GM23338 (cell line): ENCODE measurements at places on chromosomes 1 and 21.

- DNase-seq, result no peak
Observed at GRCh38 chr1:12454406-12455391, 163.3 kb downstream of the DHRS3 start.

GRCh38 chr1:201655243-201655642, 116.3 kb downstream of the NAV1 start:
- peak; percentile 56 for DNase-seq

DNA sequence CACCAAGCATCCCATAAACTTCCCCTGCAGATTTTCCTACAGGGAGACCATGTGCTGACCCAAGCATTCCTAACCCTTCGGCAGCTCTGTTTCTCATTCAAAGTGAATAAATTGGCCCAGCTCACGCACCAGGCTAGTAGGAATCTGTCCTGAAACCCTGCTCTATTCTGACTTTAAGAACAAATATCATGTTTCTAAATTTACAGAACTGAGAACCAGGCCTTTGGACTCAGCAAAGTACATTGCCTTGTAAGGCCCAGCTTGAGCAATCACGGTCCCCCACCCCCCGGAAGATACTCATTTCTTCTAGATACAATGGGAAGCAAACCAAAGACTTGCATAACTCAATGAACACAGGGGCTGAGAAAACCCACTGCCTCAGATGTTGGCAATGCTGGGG, 160.1 kb upstream of the NFIA start:
- no peak for DNase-seq

DNA sequence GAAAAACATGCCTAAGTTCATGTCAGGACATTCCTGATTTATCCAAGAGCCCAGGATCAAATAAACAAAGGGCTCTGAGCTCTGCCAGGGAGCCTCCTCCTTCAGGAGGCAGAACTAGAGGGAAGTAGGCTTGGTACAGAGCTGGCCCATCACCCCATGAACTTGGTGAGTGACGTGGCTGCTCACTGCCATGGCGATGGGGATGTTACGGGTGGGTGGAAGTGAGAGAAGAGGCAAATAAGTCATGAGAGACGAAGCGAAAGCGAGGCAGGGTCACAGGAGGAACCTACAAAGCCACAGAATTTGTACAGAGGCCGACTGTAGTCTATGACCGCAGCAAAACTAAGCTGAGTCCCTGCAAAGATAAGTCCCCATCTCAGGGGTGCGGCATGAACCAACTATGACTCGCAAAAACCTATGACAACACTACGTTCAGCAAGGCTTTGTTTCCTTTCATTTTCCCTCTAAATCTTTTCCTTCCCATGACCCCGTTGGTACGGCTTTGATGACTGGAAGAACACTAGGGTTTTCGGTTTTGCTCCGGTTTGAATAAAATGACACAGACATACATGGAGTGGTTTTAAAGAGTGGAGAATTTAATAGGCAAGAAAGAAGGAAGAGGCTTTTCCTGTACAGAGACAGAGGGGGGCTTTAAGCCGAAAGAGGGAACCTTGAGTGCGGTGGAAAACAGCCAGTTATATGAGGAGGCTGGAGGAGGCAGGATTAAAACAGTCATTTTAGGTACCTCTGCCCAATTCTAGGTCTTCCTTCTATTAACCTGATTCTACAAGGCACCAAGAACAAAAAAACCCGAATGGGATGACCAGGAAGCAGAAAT, 74.1 kb downstream of the CD46 start:
- DNase-seq, result no peak

GRCh38 chr21:42855171-42855936, 24.0 kb downstream of the WDR4 start:
- no peak for DNase-seq

GRCh38 chr1:54402896-54403295, 3.3 kb downstream of the SSBP3 start:
- no peak for DNase-seq

DNA sequence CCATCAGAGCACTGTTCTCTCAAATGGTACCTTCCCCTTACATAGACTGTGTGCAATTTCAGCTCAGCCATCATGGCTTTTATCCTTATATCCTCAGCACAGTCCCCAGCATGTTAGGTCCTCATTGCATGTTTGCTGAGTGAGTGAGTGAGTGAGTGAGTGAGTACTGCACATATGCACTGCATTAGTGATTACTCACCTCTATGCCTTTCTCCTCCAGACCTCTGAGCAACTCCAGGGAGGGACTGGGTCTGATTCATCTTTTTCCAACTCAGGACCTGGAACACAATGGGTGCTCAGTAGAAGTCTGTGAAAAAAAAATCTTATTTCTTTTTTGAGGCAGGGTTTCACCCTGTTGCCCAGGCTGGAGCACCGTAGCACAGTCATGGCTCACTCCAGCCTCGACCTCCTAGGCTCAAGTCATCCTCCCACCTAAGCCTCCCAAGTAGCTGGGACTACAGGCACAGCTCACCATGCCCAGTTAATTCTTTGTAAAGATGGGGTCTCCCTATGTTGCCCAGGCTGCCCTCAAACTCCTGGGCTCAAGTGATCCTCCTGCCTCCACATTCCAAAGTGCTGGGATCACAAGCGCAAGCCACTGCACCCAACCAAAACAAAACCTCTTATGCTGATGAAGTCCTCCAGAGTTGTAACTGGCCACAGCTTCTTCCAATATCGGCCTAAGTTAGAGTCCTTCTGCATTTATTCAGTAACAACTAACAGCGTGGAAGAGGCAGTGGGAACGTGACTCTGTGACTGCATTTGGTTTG, 23.7 kb downstream of the RNU5D-1 start:
- no peak for DNase-seq

GRCh38 chr1:8343044-8343443, 25.1 kb downstream of the SLC45A1 start:
- DNase-seq, result no peak

- no peak for DNase-seq
Observed at GRCh38 chr1:210332233-210332632, 3.5 kb downstream of the HHAT start.

DNA sequence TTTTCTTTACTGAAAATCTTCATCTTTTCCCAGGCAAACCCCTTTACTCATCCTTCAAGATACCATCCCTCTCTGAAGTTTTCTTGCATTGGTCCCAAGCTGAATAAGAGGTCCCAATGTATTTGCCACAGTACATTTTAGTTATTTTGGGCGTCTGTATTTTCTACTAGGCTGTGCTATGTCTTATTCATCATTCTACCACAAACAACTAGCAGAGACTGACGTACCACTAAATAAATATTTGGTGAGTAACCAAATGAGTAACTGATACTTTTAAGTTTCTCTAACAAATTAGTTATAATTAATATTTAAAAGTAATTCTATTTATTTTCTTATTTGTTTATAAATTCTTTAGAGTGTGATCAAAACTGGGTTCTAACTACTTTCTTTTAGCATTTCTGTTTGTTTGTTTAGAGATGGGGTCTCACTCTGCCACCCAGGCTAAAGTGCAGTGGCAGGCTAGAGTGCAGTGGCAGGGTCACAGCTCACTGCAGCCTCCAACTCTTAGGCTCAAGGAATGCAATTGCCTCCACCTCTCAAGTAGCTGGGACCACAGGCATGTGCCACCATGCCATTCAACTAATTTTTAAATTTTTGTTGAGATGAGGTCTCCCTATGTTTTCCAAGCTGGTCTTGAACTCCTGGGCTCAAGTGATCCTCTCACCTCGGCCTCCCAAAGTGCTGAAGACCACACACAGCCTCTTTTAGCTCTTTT, 33.1 kb downstream of the NDC1 start:
- DNase-seq, result no peak

GRCh38 chr1:97042551-97042950, 321.0 kb downstream of the PTBP2 start:
- DNase-seq, result no peak
